ENCODE measurements at places on chromosomes 12 and 14.
A peak's percentile ranks its signal among the peaks of the same experiment; 100 is the strongest.

- no peak for DNase-seq
Observed at GRCh38 chr12:77102691-77103090, 37.3 kb upstream of the E2F7 start.

DNA sequence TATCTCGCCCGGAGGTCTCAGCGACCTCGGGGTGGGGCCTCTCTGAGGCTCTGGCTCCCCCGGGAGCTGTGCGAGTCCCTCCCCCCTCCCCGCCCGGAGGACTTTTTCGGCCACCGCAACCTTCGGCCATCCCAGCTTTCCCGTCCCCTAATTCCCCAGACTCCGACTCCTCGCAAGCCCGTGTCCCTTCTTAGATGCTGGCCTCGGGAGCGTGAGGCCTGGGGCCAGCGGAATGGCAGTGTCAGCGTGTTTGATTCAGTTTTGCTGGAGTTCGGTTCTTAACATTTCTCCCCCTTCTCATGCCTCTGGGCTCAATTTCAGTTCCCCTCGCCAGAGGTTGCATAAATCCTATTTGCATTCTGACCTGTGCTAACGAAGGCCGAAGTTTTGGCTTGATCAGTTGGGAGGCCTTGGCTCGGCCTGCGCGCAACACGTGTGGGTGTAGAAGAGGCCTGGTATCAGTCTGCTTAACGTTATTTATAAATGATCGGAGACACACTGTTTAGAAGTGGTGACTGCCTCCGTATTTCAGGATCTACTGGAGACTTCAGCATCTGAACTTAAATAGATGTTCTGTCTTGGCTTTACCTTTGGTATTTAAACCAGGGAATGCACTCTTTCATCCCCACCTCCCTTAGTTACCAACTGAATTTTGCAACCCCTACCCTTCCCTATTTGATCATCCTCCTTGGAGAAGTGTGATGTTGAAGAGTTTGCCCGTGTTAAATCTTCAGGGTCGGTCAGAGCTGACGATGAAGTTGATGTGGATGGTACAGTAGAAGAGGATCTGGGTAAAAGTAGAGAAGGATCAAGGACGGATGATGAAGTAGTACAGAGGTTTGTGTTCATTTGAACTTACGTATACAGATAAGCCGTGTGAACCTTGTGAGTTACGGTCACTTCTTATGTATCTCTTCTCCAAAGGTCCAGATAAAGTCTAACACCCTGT is 851 bp downstream of the HSP90B1 start:
- no peak for DNase-seq

GRCh38 chr12:55675666-55676065 is 32.0 kb downstream of the ITGA7 start:
- no peak for DNase-seq

DNA sequence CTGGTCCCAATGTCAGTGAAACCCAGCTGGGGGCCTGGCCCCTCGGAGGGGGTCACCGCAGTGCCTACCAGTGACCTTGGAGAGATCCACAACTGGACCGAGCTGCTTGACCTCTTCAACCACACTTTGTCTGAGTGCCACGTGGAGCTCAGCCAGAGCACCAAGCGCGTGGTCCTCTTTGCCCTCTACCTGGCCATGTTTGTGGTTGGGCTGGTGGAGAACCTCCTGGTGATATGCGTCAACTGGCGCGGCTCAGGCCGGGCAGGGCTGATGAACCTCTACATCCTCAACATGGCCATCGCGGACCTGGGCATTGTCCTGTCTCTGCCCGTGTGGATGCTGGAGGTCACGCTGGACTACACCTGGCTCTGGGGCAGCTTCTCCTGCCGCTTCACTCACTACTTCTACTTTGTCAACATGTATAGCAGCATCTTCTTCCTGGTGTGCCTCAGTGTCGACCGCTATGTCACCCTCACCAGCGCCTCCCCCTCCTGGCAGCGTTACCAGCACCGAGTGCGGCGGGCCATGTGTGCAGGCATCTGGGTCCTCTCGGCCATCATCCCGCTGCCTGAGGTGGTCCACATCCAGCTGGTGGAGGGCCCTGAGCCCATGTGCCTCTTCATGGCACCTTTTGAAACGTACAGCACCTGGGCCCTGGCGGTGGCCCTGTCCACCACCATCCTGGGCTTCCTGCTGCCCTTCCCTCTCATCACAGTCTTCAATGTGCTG is 11.0 kb downstream of the ZBTB39 start:
- DNase-seq: peak; percentile 32

GRCh38 chr12:56321027-56321426 is 5.2 kb upstream of the CNPY2 start:
- no peak for DNase-seq

GRCh38 chr14:62645649-62646048 is 399.6 kb downstream of the KCNH5 start:
- no peak for DNase-seq

GRCh38 chr12:131347345-131347714 is 363.6 kb upstream of the SFSWAP start:
- no peak for DNase-seq

- no peak for DNase-seq
Observed at GRCh38 chr12:26668847-26669246, 164.1 kb downstream of the ITPR2 start.

- DNase-seq: peak; percentile 6
Observed at GRCh38 chr14:32865827-32866376, 72.8 kb upstream of the NPAS3 start.

GRCh38 chr12:119115296-119115905 is 63.3 kb upstream of the HSPB8 start:
- peak; percentile 75 for DNase-seq

- no peak for DNase-seq
Observed at GRCh38 chr14:60599727-60600126, 49.5 kb downstream of the SIX1 start.

DNA sequence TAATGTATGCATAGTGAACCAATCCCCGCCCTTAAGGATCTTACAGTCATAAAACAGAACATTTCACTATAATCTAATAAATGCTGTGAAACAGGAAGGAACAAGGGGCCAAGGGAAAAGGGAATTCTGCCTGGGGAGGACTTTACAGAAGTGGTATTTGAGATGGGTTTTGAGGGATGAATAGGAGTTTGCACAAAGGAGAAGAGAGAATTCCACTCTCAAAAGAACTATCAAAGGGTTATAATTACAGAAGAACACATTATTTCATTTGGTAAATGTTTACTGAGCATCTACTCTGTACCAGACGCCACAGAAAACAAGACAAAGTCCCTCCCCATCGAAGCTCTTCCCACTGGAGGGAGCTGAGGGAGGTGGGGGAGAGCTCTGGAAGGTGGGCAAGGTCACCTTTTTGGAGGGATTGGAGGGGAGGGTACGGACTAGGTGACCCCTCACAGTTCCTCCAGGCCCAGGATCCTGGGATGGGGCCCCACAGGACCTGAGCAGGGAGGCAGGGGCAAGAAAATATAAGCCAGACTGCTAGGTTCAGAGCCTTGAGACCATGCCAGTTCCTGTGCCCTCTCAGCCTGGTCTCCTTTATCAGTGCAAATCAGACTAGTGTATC is 24.5 kb downstream of the PHETA1 start:
- DNase-seq: no peak

- DNase-seq: peak; percentile 45
Observed at GRCh38 chr12:104458694-104459367, 2.1 kb downstream of the CHST11 start.

DNA sequence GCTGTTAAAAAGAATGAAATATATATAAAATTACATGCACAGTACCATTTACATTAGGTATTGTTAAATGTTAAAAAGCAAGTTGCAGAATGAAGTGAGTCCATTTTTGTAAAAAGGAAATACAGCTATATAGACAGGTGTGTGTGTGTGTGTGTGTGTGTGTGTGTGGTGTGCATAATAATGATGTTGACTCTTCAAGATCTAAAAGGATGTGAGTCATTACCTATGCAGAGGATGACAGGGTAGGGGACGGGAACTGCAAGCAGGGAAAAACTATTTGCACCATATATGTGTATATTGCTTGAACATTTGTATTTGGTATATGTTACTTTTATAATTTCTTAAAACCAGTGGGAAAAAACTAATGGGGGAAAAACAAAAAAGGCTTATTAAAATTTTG is 3.1 kb downstream of the C14orf39 start:
- no peak for DNase-seq

DNA sequence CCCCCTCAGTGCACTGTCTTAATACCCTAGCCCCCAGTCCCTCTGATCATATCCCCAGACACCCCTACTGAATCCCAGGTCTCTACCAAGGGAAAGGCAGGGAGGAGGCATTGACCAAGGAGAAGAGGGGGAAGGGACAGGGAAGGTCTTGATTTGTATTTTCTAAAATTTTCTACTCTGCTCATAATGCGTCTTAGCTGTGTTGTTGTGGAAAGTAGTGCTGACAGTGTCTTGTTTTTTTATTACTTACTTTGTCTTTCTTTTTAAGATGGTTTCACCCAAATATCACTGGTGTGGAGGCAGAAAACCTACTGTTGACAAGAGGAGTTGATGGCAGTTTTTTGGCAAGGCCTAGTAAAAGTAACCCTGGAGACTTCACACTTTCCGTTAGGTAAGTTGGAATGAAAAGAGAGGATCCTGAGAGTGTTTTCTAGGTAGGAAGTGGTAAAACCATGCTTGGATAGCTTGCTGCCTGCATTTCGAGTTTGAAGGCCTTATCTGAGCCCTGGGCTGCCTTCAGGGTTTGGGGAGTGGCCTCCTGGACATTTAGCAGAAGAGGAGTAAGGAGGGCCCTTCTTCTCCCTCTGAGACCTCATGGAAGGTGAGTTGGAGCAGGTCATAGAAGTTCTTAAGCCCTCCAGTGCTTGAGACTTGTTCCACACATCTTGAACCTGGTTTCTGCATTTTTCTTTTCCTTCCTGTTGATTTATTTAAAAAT is 27.4 kb downstream of the PTPN11 start:
- no peak for DNase-seq

DNA sequence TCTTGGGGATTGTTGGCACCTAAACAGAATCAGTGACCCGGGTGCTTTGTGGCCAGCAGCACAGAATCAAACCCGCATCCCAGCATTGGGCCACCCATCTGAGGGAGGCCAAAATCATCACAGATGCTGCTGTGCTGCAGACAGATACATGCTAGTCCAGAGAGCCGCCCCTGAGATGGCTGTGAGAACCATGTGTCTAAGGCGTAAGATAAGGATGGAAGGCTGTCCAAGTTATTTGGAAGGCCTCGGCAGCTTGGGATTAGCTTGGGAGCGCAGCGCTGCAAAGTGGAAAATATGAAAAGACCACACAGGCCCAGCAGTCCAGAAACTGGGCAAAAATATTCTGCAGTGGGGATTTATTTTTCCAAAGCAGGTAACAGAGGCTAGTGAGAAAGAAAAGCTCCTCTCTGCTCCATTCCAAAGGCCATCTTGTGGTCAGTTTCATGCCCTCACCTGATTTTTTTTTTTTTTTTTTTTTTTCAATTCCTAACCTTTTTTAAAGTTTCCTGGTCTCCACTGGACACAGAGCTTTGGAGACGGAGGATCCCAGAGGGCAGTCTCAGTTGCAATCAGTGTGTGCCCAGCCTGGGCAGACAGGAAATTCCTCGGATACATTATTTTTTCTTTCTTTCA is 178.9 kb upstream of the BCL2L14 start:
- no peak for DNase-seq

- no peak for DNase-seq
Observed at GRCh38 chr14:51697848-51698247, 46.1 kb downstream of the FRMD6 start.

GRCh38 chr14:68012871-68013270 is 193.3 kb downstream of the RAD51B start:
- peak; percentile 3 for DNase-seq

DNA sequence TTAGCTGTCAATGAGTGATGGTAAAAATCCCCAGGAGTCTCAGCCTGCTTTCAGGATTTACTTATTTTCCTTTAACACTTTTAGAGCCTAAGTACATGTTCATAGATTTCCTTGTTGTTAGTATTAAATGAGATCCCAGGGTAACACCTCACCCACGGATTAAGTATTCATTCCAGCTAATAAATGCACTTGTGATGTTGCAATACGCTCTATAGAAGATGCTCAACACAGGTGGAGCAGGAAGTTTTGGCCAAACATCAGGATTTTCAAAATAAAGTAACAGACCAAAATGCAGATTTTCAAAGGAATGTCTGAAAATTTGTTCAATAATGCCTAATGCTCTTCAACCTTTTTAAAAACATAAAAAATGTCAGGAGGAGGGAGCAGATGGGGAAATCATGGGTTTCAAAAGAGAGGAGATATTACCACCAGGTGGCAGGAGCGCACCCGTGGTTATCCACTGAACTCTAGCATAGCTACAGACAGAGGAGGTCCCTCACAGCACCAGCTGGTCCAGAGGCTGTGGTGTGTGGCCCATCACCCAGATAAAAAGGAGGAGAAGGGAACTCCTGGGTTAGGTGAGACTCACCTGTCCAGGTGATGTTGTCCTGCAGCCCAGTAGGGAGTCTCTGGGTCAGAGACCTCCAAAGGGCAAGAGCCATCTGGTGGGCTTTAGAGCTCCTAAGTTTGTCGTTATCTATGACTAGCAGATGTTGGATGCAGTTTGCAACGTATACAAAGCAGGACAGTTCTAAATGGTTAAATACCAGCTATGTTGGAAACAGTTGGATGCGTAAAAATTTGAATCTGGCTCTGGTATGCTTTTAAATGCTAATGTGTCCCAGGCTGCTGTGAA is 1158.4 kb upstream of the TMEM132C start:
- peak; percentile 63 for DNase-seq

- no peak for DNase-seq
Observed at GRCh38 chr12:3259973-3260372, 182.8 kb downstream of the TSPAN9 start.

DNA sequence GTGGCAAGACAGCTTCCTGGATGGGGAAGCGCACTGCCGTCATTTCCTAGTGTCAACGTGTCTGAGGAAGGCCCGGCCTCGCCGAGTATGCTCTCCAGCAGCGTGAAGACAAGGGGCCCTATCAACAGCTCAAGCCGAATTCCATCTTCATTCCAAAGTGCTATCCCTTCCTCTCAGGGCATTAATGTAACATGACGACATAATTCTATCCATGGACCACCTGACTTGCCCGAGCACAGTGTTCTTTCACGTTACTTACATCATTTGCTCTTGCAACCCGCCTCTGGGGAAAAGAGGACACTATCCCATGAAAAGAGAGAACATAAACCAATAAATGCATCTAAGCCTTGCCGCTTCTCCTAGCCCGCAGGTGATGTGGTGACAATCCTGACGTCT is 22.9 kb downstream of the CCDC92 start:
- DNase-seq: no peak

GRCh38 chr12:132078190-132078589 is 65.9 kb downstream of the DDX51 start:
- no peak for DNase-seq

- DNase-seq: peak; percentile 43
Observed at GRCh38 chr12:68158432-68158831, 1.1 kb downstream of the IFNG start.

- DNase-seq: no peak
Observed at GRCh38 chr12:91861554-91861953, 284.1 kb downstream of the BTG1 start.
